GDM1 (cell line): ENCODE measurements at places on chromosomes 16 and 17.
A peak's percentile ranks its signal among the peaks of the same experiment; 100 is the strongest.

GRCh38 chr16:50696126-50696525 is 2.7 kb downstream of the NOD2 start:
- DNase-seq: no peak

DNA sequence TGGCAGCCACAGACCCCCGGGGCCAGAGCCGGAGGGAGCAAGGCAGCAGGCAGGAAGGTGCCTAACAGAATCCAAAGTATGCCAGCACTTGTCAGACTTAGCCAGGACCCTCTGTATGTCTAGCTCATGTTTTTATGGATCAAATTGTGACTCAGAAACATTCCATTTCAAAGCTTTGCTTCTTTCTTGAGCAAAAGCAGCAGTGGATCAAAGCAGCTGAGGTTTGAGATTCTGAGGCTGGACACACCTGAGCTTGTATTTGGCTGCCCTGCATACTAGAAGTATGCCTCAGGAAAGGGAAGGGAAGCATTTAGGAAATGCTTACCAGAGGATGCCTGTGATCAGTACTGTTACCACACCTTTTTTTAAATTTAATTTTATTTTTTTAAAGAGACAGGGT is 5.7 kb upstream of the MYO1C start:
- no peak for DNase-seq

DNA sequence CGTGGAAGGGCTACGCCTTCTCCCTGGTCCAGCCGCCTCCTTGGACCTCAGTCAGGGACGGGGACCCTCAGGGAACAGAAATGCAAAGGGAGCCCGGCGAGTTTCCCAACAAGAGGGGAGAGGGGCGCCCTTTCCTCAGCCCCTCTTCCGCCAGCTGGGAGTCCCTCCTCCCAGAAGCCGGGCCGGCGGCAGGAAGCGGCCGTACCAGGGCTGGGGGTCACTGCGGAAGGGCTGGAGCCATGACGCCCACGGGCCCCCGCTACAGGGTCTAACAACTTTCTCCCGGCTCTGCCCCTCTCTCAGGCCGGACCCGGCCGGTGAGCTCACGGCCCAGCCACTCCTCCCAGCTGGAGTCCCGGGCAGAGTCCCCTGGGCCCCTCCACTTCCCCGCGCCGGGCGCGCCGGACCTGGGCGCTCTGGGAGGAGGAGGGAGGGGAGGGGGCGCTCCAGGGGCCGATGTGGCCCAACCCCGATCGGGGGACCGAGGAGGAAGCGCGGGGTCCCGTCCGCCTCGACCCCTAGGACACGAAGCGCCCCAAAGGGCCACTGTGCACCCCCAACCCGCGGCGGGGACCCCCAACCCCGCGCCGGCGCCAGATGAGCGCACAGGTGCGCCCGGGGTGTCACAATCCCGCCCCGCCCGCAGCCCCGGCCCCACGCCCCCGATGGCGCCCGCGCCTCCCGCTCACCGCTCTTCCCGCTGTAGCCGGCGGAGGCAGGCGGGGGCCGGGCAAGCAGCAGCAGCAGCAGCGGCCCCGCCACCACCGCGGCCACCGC is 578 bp downstream of the PGAP6 start:
- DNase-seq: no peak

- DNase-seq: no peak
These were observed 113.4 kb upstream of the FOXF1 start for GRCh38 chr16:86396901-86397311.

GRCh38 chr16:53872248-53873221 is 168.6 kb downstream of the FTO start:
- no peak for DNase-seq

- no peak for DNase-seq
These were observed 19.9 kb downstream of the PLEKHG4 start for GRCh38 chr16:67299269-67299668.

DNA sequence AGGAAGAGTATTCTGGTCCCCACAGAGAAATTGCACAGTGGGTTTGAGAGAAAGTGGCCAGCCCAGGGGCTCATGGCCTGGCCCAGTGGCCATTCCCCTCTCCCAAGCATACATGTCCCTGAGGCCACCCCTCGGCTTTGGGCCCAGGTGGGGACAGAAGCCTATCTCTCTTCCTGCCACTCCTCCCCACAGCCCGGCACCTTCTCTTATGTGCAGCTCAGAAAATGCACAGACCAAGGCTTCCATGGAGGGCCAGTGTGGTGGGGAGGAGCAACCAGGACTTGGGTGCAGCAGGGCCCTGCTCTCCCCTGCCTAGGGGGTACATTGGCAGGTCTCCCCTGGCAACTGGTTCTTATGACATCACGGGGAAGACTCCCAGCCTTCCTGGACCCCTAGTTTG is at the start of gene C16orf90:
C16orf90 (minus strand) TSS at position 314 of the 400 bp plus-strand sequence; CDS start at position 246, 68 bp downstream.
- DNase-seq: no peak

DNA sequence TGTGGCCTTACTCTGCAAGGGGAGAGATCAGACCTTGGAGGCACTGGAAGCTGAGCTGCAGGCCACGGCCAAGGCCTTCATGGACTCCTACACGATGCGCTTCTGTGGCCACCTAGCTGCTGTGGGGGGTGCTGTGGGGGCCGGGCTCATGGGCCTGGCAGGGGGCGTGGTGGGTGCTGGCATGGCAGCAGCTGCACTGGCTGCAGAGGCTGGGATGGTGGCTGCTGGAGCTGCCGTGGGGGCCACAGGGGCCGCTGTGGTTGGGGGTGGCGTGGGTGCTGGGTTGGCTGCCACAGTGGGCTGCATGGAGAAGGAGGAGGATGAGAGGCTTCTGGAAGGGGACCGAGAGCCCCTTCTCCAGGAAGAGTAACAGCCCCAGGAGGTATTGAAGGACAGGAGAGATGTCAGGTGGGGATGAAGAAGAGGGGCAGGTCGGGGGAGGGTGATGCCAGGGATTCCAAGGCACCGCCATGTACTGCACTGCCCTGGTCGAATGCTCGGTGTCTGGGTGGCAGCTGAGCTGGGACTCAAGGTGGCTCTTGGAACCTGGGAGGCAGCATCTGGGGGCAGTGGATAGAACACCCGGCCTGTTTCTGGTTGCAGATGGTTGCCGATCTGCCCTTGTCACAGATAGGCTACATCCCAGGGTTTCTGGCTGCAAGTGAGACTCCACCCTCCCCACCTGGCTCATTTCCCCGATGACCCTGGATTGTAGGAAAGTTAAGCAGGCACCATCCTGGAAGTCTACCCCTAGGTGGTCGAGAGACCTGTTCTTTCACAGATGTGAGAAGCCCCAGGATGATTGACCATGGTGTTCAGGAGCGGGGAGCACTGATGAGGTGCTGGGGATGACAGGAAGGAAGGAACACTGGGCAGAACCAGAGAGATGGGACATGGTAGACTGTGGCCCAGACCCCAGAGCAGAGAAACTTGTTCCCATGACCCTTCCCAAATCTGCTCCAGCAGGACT is 5.1 kb downstream of the RNF112 start:
- no peak for DNase-seq

GRCh38 chr17:74042744-74043486 is 160.6 kb upstream of the RPL38 start:
- DNase-seq: peak; percentile 29

DNA sequence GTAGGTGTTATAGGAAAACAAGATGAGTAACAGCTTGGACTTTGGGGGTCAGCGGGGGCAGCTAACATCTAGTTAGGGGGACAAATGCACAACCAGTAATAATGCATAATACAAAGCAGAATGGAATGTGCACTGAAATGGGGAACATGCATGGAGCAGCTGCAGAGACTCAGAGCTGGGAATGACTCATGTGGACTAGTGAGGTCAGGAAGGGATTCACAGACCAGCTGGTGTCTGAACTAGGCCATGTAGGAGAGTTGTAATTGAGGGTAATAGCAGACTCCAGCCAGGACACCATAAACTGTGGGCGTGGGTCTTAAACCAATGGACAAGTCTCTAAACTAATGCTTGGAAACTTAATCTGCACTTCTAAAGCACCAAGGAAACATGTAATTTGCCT is 176.8 kb upstream of the ASIC2 start:
- no peak for DNase-seq

DNA sequence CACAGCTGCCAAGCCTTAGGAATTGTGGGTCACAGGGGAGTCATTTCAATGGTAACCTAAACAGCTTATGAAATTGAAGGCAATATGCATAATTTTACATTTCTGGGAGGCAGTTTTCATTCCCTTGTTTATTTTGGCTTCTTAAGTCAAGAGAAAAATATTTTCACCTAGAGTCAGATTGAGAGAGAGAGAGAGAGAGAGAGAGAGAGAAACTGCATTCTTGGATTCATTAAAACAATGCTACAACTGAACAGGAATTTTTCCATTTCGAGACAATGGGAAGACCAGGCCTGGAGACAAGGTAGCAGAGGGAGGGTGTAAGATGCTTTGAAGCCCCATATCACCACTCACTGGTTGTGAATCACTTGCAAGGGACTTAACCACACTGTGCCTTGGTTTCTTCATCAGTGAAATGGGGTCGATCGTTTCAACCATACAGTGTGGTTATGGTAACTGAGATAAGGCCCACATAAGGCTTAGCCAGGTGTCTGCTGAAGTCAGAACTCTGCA is 224.7 kb upstream of the IRX3 start:
- DNase-seq: no peak

- no peak for DNase-seq
These were observed 262.3 kb upstream of the TNRC6C start for GRCh38 chr17:77696151-77696720.

DNA sequence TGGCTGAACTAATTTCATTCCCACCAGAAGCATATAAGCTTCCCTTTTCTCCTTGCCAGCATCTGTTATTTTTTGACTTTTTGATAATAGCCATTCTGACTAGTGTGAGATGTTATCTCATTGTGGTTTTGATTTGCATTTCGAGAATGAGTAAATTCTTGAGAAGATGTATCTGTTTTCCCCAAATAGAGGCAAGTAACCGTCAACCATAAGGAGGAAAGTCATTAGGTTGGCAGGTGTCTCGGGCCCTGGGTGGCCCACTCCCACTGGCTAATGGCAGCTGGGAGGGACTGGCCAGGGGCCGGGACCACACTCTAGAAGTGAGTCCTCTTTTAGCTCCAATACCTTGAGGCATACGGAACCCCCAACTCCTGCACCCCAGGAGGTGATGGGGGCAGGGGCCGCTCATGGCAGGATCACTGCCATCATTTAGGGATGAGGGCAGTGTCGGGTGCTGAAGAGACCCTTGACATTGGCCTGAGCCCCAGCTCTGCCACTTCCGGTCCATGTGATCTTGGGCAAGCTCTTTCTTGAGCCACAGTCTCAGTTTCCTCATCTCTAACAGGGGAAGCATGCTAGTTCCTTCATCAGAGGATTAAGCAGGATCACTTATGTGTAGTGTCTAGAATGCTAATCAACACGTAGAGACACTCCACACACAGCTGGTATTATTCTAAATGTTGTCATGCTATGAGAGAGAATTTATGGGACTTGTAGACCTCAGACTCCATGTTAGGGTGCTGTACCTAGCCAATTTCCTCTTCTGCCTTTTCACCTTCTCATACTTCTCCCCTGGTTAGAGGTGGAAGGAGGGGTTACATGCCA is 44.3 kb downstream of the RGS9 start:
- DNase-seq: no peak

- DNase-seq: no peak
These were observed 21.5 kb downstream of the METRNL start for GRCh38 chr17:83100853-83101391.

DNA sequence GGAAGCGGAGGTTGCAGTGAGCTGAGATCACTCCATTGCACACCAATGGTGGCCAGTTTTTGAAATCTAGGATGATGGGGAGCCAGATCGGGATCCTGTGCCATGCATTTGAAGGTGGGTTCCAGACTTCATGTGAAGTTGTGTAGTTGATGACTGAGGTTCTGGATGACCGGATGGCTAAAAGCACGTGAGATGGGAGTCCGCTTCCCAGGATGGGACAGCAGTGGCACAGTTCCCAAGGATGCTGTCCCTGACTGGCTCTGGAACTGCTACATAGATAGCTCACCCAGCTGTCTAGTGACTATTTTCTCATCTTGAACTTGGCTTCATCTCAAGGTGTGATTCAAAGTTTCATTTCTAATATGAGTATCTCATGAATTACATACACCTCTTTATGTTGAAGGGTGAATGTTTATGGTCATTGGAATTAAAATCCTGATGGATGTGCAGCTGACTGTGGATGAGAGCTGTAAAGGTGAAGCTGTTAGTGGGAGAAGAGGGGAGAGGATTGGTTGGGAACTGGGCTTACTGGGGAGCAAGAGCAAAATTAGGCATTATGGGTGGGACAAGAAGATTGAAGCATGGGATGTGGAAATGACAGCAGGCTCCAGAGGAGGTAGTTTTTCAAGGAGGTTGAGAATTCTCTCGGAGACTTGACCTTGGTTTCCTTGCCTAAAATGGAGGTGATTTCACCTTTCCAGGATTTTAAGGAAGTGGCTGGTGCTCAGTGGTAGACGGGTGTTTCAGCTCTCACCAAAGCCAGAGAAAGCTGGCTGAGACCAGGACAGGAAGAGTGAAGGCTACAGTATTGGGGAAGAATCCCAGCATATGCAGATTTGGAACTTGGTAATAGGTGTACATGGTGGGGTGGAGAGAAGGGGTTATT is 8.2 kb downstream of the TUFM start:
- DNase-seq: no peak

DNA sequence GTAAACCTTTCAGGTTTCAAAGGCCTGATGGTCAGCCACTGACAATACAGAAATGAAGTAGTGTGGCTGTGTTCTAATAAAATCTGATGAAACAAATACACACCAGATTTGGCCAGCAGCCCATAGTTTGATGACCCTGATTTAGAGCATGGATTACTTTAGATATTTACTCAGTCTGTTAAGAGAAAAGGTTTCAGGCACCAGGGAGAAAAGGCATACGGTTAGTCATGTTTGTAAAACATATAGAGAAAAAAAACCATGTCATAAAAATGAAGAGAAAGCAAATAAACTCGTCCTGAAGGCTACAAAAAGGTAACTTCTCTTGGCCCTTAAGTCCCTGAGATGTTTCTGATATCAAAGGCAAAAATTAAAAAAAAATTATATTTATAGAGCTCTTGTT is 112.1 kb downstream of the ADAMTS18 start:
- no peak for DNase-seq

- no peak for DNase-seq
These were observed 245.1 kb downstream of the C16orf95 start for GRCh38 chr16:87072101-87072500.

DNA sequence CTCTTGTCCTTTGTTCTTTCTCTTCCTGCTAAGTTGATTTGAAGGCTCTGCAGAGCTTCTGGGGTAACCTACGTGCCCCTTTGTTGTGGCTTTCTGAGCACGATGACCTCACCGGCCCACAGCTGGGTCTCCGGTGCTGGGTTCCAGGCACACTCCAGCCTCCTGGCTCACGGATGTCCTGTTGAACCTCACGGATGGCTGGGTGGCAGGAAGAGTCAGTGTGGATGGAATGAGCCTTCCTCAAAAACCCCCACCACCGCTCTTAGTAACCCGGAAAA is 116.0 kb downstream of the SOCS1 start:
- no peak for DNase-seq
